SK-N-MC (cell line): ENCODE measurements at places on chromosomes 2 and 18.

DNA sequence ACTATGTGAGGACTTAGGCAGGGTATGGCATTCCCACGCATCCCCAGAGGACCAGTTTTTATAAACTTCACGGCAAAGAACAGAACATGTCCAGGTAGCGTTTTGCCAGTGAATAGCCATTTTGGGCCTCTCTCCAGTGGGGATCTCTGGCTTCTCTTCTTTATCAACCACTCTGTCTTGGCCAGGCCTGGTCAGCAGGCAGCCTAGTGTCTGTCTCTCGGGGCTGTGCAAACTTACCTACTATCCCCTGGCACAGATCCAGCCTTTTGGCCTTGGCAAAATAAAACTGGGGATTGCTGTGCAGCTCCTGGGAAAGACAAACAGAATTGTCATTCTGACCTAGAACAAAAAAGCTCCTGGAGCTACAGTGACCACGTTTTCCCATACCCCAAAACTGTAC lies 14.5 kb downstream of the CAPN14 start:
- no peak for DNase-seq

- DNase-seq, result no peak
Measured at GRCh38 chr2:8431446-8432125, 250.3 kb upstream of the ID2 start.

DNA sequence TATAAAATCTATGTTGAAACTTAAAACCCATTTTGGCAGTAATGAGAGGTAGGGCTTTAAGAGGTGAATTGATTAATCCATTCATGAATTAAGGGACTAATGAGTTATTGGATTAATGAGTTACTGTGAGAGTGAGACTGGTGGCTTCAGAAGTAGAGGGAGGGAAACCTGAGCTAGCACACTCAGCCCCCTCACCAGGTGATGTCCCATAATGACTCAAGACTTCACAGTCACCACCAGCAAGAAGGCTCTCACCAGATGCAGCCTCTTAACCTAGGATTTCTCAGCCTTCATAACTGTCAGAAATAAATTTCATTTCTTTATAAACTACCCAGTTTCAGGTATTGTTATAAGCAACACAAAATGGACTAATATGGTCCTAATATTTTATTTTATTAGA lies 621.7 kb upstream of the ACVR2A start:
- no peak for DNase-seq

- DNase-seq, result no peak
Measured at GRCh38 chr2:143150287-143150686, 21.1 kb downstream of the ARHGAP15 start.

DNA sequence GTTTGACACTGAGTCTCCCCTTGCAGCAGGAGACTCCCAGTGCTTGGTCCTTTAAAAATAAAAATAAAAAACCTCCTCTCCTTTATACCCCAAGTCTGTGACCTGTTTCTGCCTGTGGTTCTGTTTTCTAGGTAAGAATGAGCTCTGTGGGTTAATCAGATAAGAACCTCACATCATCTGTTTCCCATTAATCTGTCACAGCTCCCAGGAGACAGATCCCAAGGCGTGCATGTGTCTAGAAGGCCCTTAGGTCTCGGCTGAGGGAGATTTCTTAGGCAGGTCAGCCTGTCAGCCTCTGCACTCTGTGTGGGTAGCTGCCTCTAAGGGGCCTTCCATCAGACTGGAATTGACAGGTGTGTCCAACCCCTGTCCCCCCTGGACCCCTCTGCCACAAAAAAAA lies 80.7 kb downstream of the FHOD3 start:
- no peak for DNase-seq

- no peak for DNase-seq
Measured at GRCh38 chr2:133344849-133345248, 223.4 kb downstream of the NCKAP5 start.

DNA sequence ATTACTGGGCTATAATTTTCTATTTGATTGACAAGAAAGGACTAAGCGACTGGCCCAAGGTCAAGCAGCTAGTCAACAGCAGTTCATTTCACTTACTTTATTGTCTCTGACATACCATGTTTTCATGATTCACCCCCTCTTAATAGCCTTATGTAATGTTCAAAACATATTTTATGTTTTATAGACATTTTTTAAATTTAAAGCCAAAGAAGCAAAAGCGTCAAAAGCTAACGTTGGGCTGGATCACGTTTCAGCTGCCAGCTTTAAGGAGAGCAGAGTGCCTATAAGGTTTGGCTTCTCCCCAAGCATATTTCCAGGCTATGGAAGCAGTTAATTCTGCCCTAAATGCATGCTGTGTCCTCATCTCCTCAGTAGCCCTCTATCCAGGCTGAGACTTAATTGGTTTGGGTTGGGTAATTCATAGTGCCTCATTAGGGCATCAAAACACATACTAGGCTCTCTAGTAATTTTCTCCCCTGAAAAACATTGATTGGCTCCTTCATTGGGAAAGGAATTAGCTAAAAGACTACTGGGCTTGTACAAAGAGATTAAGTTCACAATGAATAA lies 94.8 kb upstream of the CREB1 start:
- DNase-seq, result no peak
